ENCODE measurements at places on chromosomes 7 and 10. TPM values are rescaled to one million over a fixed set of nuclear protein-coding genes. Genes with fewer than 3 reads are reported as not detected.

Gene KIF20B
- 16.0 TPM for total RNA-seq

Gene NEURL1
- 0.35 TPM for total RNA-seq

Gene CLDN4
- total RNA-seq: 126 TPM

Gene ZC3HAV1L
- total RNA-seq: 13.1 TPM

Gene ENO4
- total RNA-seq: not detected

Gene RADIL
- total RNA-seq: 0.14 TPM

Gene BTBD16
- total RNA-seq: 0.14 TPM

Gene ZNF853
- 0.99 TPM for total RNA-seq

Gene PRKG1
- total RNA-seq: 0.28 TPM

Gene FZD8
- 4.0 TPM for total RNA-seq

Gene ZNF804B
- not detected for total RNA-seq

Gene PRDX3
- total RNA-seq: 169 TPM

Gene CTAGE8
- total RNA-seq: 0.51 TPM

Gene VWDE
- 5.1 TPM for total RNA-seq

Gene NXPH1
- total RNA-seq: not detected

Gene HMX2
- total RNA-seq: not detected
